ENCODE measurements at places on chromosomes 13 and 19.

DNA sequence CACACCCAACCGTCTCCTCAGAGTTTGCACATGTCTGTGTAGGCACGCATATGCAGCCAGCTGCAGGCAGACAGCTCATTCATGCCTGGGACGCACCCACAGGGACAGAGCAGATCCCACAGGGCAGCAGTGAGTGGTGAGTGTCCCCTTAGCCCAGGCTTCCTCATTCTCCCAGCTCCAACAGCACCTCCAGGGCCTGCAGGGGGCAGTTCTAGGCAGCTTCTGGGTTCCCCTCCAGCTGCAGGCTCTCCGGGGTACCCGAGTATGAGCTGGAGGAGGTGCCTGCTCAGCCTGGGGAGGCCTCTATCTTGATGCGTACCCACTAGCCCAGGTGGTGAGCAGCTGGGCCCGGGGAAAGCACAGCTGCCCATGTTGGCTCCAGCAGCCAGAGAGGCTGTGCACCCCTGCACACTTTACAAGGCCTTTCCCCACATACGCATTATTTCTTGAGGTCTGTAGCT lies 1.3 kb upstream of the SHANK1 start:
- DNase-seq, result no peak

GRCh38 chr13:36887758-36888521 lies 32.1 kb downstream of the SMAD9 start:
- no peak for DNase-seq

- no peak for DNase-seq
These were observed 88.6 kb upstream of the FARP1 start for GRCh38 chr13:98054301-98054700.

GRCh38 chr19:10315335-10316214 lies at the start of gene FDX2:
Gene FDX2, minus strand, starts transcription at chr19:10316015. Its CDS starts 19 bp downstream, at chr19:10315996.
- peak; percentile 79 for DNase-seq

DNA sequence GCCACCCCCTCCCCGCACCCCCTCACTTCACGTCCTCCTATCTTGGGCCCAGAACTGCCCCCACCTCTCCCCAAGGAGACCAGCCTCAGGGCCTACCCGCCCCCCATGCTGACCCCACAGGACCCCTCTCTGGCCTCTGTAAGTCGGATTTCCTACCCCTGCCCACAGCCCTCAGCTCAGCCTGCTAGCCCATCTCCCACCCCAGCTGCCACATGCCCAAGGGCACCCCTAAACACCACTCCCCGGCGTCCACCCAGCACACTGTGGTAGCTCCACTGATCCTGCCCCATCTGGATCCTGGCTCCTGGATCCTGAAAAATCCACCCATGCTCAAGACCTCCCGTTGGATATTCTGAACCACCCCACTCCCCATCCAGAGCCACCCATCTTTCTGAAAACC lies 805 bp downstream of the EVI5L start:
- DNase-seq, result no peak
